ENCODE measurements at places on chromosomes 16 and 17.

GRCh38 chr17:31479062-31479408 lies 87.6 kb downstream of the RAB11FIP4 start:
- no peak for DNase-seq

GRCh38 chr16:74623214-74623838 lies 16.4 kb upstream of the GLG1 start:
- no peak for DNase-seq

- DNase-seq = no peak
Observed at GRCh38 chr17:66098040-66098439, 93.9 kb downstream of the CEP112 start.

- no peak for DNase-seq
Observed at GRCh38 chr17:80204626-80205468, 15.3 kb downstream of the SGSH start.

- DNase-seq = peak; percentile 76
Observed at GRCh38 chr17:77332034-77332971, 191.5 kb downstream of the SEC14L1 start.

All from CD8-positive, alpha-beta memory T cell (primary cell).